Epithelial cell of proximal tubule (primary cell): ENCODE measurements at places on chromosomes 7 and 10. TPM values are rescaled to one million over a fixed set of nuclear protein-coding genes. Genes with fewer than 3 reads are reported as not detected.

DNA sequence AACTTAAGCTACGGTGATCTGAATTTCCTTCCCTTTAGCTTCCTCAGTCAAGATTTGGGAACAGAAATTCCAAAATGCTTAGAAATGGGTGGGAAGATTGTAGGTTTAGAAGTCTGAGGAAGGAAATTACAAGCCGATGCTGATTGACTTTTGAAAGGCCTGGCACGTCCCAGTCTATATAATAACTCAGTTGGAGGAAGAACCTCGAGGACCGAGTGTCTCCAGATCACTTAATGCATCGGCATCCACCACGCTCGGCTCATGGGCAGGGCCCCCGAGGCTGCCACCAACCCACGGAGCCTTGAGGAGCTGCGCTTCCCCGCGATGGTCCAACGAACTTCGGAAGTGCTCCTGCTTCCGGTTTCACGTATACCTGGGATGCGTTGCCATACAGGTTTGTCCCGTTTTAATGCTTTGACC lies 10.4 kb upstream of the SP8 start:
- no peak for DNase-seq

DNA sequence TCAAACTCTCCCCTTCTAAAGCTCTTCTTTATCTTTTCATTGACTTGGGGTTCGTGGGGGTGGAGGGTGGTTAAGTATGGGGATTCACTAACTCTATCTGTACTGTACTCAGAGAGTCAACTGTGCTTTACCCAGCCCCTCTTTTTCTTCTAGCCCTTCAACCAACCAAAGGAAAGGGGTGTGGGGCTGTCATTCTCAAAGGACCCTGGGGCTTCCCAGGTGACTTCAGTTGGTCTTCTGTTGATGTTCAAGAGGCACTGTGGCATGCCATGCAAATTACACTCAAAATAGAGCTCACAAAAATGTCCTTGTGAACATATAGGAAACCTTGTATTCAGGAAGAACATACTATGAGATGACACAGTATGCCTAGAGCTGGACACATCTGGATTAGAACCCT lies 16.9 kb upstream of the RHOBTB1 start:
- no peak for DNase-seq

DNA sequence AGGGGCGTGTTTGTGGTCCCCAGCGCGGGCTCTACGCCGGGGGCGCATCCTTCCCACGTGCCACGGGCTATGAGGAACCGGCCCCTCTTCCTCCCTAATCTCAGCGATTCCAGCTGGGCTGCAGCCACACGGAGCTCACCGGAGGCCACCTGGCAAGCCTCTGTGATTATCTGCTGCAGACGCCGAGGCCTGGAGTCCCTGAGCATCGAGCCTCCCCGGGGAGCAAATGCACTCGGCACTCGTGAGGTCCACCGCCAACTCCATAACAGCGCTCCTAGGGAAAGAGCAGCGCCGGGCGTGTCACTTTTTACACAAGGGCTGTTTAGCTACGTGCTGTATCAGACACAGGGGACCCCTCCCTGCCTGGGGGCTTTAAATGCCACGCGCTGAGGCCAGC lies 101.2 kb downstream of the DYNC2I1 start:
- DNase-seq: no peak

DNA sequence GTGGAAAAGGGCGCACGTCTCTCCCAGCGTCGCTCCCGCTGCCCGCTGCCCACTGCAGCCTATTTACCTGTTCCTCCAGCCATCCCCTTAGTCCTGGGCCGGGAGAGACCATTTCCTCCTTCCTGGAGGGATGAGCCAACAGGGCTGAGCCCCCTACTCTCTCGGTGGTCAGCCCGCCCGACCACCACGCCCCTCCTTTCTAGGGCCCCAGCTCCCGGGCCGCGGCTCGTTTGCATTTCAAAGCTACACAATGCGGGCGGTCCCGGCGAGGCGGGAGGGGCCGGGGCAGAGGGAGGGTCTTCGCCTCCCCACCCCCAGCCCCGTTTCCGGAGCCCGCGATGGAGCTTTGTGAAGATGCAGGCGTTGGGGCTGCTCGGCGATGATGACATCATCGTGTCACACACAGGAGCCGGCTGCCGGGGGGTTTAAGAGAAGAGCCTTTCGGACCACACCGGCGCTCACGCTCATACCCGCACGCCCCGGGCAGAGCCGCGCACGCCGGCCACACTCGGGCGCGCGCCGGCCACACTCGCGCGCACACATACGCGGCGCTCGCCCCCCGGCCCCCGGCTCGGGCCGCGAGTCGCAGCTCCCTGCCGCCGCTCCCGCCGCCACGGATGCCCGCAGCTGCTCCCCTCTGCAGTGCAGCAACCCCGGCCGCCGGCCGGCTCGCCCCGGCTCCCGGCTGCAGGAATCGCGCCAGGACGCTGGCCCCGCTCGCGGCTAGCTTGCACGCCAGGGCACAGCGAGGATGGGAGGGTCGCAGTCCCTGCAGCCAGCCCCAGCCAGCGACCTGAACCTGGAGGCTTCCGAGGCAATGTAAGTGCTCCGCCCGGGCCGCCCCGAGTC lies 107.7 kb upstream of the BTBD16 start:
- no peak for DNase-seq

TMEM140 gene
- 0.36 and 0.46 TPM in 2 replicates for total RNA-seq

DNA sequence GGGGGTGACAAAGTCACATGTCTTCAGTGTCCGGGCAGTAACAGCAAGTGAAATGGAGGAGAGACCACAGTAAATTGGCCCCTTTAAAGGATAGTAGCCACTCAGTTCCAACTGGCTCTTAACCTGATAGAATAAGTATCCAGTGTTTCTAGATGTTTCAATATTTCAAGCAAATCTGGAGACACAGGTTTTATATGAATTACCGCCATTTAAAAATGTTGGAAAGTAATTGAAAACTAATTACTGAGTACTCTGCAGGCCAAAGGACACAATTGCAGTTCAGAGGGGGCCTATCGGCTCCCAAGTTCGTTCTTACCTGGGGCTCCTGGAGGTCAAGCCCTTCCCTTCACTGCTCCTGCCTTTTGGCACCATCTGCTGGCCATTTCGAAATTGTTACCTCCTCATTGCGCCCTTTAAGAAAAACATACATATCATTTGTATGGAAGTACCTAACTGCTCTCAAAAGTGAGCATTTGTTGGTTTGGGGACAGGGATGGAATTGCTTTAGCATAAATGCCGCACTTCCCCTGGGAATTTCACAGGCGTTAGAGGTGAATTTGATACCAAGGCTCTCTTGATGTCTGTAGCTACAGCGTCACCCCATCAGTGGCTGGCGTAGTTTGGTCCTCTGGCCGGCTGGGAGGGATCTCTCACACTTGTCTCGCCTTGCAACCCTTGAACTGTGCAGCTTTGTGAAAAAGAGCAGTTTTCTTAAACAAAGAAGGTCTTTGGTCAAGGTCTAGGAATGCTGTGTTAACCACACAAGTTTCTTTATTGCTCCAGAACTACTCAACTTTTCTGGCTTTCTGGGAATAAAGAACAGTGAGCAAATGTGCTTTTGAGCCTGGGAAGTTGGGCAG lies 220.0 kb downstream of the ARHGAP21 start:
- DNase-seq: no peak
